ENCODE measurements at places on chromosomes 1 and 21.
A peak's percentile ranks its signal among the peaks of the same experiment; 100 is the strongest.

GRCh38 chr1:65497256-65497830, 76.9 kb downstream of the LEPR start:
- DNase-seq: peak; percentile 80

GRCh38 chr1:231878737-231879136, 252.1 kb downstream of the DISC1 start:
- DNase-seq: no peak

- no peak for DNase-seq
Observed at GRCh38 chr1:85146972-85147359, 53.9 kb downstream of the SYDE2 start.

- no peak for DNase-seq
Observed at GRCh38 chr1:160221089-160221488, 15.9 kb downstream of the PEA15 start.

- no peak for DNase-seq
Observed at GRCh38 chr1:4084446-4084845, 184.4 kb upstream of the C1orf174 start.

DNA sequence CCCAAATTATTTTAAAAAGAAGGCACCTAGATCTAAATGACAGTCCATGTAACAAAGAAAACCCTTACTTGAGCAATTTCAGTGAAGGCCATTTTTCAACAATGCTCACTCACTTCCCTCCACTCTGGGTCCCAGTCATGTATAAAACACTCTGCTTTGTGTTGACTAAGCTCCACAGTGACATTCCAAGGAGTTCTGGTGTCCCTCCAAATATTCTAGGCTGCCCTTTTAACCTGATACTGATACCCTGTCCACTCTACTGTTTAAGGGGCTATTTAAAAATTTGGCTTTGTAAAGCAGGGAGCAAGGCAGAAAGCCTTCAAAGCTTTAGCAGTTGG, 73.6 kb downstream of the GNG12 start:
- no peak for DNase-seq

- no peak for DNase-seq
Observed at GRCh38 chr21:27362249-27362648, 395.4 kb upstream of the ADAMTS5 start.

DNA sequence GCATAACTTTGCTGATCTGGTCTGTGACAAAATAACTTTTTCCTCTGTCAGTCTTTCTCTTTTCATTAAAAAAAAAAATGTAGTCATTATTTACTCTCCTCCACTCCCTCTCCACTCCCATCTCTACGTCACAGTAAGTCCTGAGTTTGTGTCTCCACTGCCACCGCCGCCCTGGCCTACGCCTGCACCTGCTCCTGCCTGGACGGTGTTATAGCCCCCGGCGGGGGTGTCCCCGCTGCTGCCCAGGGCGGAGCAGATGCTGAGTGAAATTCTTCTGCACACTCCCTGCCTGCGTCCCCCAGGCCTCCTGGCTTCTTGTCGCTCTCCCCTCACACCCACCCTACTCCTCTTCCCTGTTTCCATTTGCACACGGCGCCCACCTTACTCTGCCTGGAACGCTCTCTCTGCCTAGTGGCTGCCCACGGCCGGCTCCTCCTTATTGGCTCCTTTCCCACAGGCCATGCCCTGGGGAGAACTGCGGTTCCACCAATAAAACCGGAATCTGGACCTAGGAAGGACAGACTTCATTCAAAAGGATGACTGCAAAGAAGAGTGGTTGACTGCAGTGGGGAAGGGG, 55.2 kb upstream of the C1orf174 start:
- DNase-seq: no peak

GRCh38 chr21:35051287-35051818, 2.3 kb upstream of the RUNX1 start:
- DNase-seq: no peak

DNA sequence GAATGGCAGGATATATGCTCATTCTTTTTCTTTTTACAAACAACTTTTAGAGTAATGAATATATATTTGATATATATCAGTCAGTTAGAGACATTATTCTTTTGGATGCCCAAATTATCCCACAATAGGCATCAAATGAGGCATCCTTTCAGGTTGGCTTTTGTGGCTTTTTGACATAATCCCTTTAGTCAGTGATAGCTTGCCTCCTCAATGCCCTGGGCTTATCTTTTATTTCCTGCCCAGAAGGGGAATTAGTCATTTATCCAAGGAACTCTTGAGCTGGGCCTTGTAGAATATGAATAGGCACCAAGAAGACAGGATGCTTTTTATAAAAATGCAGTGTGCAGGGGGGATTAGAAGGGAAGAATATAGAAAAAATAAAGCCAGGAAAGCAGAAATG, 22.2 kb downstream of the EPHX4 start:
- no peak for DNase-seq

DNA sequence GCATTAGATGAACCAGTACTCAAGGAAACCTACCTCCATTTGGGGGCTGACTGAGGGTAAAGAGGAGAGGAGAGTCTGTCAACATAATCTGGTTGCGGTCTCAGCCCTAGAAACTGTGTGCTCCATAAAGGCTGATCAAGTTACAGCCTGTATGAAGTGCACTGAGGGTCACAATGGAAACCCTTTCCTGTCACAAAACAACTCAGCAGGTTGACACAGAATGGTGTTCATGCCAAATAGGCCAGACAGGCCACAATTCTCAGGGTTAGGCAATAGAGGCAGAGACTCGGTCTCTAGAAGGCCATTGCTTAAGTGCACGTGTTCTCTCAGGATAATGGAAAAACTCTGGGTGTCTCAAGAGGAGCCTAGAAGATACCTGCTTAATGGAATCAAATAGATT, 4.1 kb upstream of the ANKRD35 start:
- DNase-seq: peak; percentile 82

GRCh38 chr1:27614625-27615344, 10.8 kb upstream of the AHDC1 start:
- DNase-seq: no peak

DNA sequence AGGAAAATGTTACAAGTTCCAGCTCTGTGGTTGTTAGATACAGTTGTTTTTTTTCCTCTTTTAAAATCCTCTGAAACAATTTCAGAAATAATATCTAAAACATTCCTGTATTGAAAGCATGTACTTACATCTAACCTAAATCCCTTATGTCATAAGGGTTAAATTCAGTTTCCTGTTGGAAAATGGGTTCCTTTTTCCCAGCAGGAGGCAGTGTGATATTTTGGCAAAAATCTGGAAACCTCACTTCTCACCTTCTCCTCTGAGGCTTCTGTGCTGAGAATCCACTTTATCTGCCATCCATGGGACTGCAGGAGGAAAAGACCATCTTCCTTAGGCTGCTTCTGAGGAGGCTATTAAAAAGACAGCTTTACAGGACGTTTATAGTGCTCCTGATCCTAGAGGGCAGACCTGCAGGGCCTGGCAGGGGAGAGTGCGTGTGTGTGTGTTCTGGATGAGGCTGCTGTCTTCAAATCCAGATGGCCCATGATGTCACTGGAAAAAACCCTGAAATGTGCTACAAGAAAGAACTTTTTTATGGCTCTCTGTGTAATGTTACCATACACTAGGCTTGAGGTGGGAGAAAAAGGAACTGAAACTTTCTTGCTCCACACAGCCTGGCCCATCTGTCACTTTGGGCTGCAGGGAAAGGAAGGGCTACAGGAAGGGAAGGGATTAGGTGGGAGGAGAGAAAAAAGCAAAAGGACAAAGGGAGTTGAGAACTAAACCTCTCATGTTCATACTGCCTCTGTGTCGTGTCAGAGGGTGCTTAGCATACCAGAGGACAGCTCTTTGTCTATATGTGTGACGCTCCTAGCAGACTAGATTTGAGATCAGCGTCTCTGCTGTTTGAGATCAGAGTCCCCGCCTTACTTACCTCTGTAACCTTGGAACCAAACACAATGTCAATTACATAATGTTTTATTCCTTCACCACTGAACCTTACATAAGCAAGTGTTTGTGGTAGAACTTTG, 379.2 kb upstream of the SPAG17 start:
- no peak for DNase-seq

DNA sequence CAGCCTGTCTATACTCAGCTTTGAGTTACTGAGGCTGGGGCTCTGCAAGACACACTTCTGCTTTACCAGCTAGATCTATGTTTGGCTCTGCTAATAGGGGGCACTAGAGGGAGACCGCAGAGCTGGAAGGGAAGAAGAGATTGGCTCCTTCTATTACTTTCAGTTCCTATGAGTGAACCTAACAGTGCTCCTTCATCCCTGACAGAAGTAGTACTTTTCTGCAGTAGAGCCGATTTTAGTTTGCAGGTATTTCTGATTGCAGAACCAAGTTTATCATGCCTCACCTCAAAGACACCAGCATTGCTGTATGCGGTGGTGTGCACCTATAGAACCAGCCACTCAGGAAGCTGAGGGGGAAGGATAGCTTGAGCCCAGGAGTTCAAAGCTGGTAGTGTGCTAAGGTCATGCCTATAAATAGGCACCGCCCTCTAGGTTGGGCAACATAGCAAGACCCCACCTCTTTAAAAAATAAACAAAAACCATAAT, 5.7 kb upstream of the ZDHHC18 start:
- no peak for DNase-seq

DNA sequence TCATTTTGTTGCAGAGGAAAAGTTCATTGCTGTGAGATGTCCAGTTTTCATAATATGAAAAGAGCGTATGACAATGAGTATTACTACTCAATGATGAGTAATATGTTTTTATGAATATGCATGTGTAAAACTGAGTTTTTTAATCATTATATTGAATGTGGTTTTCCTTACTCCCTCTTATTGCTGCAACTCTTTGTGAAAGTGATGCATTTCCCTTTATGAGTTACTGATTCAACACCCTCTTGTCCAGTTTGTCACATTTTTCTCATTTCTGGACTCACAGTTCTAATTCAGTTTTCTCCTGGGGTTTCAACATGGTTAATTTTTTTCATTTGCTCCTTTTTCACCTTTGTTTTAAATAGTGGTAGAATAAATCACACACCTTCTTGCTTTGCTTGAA, 35.2 kb upstream of the KCNJ15 start:
- DNase-seq: no peak

- DNase-seq: peak; percentile 25
Observed at GRCh38 chr1:180632326-180633056, 669 bp downstream of the XPR1 start.

DNA sequence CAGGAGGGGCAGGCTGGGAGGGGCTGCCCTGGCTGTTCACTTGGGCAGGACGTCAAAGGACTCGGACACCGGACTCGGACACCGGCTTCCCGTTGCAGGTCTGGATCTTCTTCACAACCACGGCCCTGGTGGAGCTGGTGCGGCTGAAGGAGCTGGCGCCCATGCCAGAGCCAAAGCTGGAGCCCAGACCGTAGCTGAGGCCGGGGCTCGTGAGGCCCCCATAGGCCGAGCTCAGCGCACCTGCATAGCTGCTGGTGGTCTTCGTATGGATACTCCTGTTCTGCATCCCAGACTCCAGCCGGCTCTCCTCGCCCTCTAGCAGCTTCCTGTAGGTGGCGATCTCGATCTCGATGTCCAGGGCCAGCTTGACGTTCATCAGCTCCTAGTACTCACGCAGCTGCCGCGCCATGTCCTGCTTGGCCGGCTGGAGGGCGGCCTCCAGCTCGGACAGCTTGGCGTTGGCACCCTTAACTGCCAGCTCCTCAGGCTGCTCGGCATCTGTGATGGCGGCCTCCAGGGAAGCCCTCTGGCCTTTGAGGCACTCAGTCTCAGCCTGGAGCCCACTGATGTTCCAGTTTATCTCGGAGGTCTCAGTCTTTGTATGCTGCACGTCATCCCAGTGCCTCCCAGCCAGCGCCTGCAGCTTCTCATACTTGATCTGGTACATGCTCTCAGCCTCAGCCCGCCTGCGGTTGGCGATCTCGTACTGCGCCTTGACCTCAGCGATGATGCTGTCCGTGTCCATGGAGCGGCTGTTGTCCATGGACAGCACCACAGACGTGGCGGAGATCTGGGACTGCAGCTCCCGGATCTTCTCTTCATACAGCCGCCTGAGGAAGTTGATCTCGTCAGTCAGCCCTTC, 15.1 kb upstream of the KLF17 start:
- no peak for DNase-seq

GRCh38 chr1:232340446-232340845, 289.5 kb downstream of the SIPA1L2 start:
- DNase-seq: no peak

DNA sequence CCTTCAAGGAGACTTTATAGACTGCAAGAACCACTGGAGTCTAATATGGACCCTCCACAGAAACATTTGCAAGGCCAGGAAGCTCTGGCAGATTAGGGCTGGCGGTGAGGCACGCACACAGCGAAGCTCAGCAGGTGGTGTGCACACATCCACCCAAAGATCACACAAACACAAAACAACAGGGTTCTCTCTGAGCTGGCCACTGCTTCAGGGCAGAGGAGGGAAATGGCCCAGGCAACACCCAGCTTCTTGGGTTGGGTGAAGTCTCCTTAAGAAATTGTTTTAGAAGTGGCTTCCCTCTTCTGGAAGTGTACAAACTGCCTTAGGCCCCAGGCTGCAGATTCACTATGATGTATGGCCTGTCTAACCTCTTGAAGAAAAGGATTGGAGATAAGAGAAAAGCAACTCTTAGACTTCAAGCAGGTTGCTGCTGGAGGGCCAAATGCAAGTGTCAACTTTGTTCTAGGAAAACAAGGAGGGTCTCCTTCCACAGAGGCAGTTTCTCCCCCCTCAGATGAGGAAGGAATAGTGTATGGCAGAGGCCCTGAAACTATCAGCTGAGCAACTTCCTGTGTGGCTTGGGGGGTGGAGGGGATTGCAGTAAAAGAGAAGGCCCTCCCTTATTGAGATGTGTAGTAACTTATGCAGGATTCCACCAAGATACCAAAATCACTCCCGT, 2.0 kb downstream of the RCSD1 start:
- DNase-seq: no peak

- DNase-seq: no peak
Observed at GRCh38 chr1:162670928-162671663, 38.8 kb downstream of the DDR2 start.

DNA sequence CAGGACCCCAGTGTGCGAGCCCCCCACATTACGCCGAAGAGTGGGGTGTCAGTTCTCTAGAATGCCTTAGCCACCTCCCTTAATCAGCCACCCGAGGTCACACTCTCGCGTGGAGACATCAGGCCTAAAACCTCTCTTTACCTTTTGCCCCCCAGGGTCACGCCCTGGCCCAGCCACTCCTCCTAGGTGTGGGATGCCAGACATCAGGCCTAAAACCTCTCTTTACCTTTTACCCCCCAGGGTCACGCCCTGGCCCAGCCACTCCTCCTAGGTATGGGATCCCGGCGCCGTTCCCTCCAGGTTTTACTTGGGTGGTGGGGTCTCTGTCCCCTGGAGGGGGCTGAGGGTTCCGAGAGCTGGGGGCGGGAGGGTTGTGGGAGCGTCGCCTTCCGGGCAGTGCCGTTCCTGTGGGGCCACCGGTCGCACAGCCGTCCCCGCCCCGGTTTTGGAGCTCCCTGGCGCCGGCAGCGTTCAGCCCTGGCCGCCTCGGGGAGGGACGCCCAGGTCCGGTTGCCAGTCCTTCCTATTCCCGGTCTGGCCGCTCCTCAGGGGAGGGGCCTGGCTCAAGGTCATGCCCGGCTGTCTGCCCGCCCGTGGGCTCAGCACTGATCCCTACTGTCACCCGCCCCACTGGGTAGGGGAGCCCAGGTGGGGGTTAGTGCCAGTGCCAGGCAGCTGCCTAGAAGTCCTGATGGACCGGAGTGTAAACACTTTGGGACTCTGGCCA, 882 bp downstream of the VPS13D start:
- no peak for DNase-seq

- DNase-seq: no peak
Observed at GRCh38 chr1:205271745-205272144, 44.0 kb downstream of the TMCC2 start.
